Stimulated activated CD4-positive, alpha-beta T cell treated with anti-CD3 and anti-CD28 coated beads, Interleukin-15, amount 100 ng/mL, for 24 hours (primary cell): ENCODE measurements at places on chromosomes 7 and 10.

- DNase-seq = no peak
These were observed 258.0 kb upstream of the SP4 start for GRCh38 chr7:21169667-21170580.

- DNase-seq = peak; percentile 63
These were observed 2.5 kb downstream of the TRIM8 start for GRCh38 chr10:102646610-102647442.

DNA sequence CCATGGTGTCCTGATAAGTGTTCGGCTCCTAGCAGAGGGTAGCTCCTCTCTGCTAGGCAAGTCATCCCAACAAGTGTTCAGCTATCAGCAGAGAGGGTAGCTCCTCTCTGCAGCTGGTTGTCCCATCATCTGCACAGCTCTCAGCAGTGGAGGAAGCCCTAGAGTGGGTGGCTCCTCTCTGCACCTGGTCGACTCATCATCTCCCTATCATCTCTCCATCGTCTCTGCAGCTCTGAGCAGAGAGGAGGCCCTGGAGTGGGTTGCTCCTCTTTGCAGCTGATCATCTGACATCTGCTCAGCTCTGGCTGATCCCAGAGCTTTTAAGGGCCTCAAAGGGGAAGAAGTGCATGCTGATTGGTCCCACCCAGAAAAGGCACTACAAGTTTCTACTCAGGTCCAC lies 199.9 kb upstream of the KMT2E start:
- no peak for DNase-seq

DNA sequence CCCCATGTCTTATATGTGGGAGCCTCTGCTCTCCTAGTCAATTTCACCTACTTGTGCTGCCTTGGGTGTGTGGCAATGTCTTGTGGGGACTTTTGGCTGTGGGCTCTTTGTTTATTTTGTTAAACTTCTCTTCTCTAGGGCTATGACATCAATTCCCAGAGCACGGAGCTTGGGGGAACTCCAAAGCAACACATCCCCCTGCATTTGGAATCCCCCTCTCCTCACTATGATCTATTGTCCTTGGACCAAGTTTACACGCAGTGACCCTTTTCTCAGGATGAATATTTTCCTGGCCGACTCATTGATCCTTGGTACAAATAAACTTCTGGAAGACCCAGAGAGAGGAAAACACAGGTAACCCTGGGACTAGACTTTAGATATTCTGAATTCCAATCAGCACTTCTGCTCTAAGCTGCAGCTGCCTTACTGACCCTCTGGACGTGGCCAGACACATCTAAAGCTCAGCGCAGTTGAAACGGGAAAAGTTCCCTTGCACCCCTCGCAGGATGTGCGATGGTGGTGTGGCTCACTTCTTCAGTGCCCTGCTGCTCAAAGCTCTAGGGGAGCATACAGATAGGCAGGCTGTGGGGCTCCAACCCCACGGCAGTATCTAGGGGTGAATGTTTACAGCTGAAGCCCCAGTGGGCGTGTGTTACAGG lies 110.8 kb downstream of the TMEM178B start:
- no peak for DNase-seq

- no peak for DNase-seq
These were observed 157.1 kb downstream of the PIP4K2A start for GRCh38 chr10:22557321-22557720.

GRCh38 chr7:55022002-55022985 lies 3.5 kb downstream of the EGFR start:
- no peak for DNase-seq

GRCh38 chr7:72053292-72053691 lies 358.8 kb downstream of the CALN1 start:
- DNase-seq = no peak
